ENCODE measurements at places on chromosomes 12 and 14.
A peak's percentile ranks its signal among the peaks of the same experiment; 100 is the strongest.

DNA sequence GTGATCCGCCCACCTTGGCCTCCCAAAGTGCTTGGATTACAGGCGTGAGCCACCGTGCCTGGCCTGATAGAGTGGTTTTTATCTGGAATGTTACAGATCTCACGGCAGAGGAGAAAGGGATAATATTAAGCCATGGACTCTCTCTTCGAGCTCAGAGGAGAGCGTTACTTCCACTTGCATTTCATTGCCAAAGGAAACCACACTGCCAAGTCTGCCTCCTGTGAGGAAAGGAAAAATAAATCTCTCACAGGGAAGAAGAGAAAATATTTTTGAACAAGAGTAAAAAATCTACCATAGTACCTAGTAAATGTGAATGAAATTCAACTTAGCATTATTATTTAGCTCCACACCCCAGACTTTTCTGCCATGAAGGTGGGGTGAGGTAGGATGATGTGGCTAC, 319.2 kb upstream of the PRICKLE1 start:
- no peak for DNase-seq

GRCh38 chr12:32881107-32881506, 15.5 kb downstream of the PKP2 start:
- DNase-seq, result no peak

- no peak for DNase-seq
Measured at GRCh38 chr12:16119618-16120415, 157.7 kb downstream of the SLC15A5 start.

DNA sequence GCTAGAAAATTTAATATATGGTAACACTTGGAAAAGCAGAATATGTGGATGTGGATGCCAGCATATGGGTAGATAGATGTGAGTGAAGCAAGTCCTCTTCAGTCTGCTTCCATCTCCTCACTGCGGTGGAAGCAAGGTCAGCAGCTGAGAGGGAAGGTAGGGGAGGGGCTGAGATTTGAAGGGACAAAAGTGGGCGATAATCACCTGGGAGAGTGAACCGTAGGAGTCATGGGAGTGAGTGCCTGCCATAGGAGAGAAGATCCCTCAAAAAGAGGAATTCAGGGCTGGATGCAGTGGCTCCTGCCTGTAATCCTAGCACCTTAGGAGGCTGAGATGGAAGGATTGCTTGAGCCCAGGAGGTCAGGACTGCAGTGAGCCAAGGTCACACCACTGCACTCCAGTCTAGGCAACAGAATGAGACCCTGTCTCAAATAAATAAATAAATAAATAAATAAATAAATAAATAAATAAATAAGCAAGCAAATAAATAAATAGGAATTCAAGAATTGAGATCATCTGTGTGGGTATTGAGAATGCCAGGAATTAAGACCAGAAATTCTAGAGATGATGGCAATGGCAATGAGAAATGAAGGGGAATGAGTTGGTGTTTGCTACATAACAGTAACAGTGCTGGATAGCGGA, 123.4 kb downstream of the BICD1 start:
- no peak for DNase-seq

DNA sequence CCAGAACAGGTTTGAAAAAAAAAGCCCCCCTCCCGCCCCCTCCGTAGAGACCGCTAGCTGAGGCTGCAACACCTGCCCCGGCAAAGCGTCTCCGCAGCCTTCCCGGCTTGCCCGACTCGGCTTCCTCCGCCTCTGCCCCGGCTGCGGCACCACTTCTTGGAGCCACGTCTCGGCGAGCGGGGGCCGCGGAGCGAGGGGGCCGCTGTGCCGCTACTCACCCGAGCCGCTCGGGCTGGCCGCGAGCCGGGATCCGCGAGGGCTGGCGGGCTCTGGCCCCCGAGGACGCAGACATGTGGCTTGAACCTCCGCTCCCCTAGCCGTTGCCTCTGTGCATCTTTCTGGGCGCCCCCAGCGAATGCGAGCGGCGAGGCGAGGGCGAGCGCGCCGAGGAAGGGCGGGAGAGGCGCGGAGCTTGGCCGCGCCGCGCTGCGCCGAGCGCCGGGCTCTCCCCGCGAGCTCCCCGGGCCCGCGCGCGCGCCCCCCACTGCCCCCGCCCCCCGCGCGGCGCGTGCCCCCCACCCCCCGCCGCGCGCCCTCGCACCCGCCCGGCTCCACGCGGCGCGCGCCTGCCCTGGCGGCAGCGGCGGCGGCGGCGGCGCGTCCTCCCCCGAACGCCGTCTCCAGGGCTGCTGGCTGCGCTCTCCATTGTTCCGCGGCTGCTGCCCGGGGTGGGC, 249.5 kb downstream of the APAF1 start:
- no peak for DNase-seq

GRCh38 chr14:42110167-42110566, 503.5 kb downstream of the LRFN5 start:
- no peak for DNase-seq

- peak; percentile 50 for DNase-seq
Measured at GRCh38 chr12:96233168-96233567, 39.0 kb downstream of the ELK3 start.

GRCh38 chr14:93431036-93431670, 414 bp downstream of the UNC79 start:
- DNase-seq, result no peak

DNA sequence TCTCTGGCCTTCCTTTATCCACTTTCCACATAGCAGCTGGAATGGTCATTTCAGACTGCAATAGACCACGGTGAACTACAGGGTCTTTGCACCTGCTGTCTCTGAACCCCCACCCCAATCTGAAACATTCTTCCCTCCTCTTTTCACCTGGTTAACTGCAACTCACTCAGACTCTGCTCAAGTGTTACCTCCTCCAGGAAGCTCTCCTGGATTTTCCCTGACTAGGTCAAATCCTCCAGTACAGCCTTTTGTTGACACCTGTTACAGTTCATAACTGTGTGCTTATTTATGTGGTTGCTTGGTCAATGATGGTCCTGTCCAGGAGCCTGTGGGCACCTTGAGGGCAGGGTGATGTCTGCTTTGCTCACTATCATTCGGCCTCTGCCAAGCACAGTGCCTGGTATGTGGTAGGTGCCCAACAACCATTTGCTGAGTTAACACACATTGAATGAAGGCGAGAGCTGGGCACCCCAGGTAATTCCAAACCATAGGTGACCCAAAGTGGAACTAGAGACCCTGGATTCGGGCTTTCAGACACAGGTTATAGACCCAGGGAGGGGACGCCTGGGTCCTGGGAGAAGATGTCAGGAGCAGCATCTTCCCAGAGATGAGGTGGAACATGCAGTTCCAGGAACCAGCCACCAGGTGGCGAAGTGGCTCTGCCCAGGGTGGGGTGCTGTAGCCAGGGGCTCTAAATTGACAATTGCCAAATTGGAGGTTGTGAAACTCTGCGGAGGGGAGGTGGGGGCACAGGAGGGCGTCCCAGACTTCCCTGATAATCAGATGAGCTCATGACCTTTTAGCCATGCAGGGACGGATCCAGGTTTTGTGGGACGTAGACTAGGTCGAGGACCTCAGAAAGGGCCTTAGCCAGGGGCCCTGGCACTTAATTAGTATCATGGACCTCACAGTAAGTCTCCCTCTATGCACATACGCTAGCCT, 28.1 kb downstream of the TRPV4 start:
- DNase-seq, result peak; percentile 78

DNA sequence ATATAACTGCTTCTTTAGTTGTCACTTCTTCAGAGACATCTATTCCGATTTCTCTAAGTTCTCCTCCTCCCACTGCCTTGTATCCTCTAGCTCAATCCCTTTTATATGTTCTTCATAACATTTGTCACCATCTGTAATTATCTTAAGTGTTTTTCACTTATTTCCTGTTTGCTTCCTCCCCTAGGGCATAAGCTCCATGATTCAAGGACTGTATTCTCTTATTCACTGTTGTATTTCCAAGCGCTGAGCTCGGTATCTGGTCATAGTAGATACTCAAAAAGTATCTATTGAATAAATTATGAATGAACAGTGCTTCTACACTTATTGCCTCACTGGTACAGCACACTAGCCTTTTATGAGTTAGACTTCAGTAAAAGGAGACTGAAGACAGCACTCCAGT, 109.0 kb upstream of the TMPO start:
- DNase-seq, result no peak

- no peak for DNase-seq
Measured at GRCh38 chr14:102020058-102020971, 55.9 kb downstream of the DYNC1H1 start.

DNA sequence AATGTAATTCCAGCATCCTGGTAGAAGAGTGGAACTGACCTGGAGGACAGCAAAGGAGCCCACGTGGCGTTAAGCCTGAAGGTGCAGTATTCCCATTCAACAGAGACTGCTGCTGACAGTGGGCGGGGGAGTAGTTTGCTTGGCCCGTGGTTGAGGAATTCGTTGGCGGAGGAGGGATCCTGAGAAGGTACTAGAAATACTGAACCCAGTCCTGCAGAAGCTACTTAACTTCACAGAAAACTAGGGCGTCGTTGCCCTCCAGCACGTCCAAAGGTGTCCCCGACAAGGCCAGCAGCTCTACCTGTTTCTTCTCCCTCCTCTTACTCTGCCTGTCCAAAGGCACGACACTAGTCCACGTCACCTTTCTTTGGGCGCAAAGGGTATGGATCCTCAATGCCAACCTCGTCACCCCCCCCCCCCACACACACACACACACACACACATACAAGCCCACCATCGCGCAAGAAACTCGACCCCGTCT, 303 bp downstream of the PUS7L start:
- no peak for DNase-seq

- no peak for DNase-seq
Measured at GRCh38 chr12:31386364-31386777, 60.4 kb upstream of the SINHCAF start.

- no peak for DNase-seq
Measured at GRCh38 chr14:65237023-65237814, 134.9 kb upstream of the MAX start.

GRCh38 chr14:30317729-30318128, 241.2 kb upstream of the G2E3 start:
- no peak for DNase-seq

DNA sequence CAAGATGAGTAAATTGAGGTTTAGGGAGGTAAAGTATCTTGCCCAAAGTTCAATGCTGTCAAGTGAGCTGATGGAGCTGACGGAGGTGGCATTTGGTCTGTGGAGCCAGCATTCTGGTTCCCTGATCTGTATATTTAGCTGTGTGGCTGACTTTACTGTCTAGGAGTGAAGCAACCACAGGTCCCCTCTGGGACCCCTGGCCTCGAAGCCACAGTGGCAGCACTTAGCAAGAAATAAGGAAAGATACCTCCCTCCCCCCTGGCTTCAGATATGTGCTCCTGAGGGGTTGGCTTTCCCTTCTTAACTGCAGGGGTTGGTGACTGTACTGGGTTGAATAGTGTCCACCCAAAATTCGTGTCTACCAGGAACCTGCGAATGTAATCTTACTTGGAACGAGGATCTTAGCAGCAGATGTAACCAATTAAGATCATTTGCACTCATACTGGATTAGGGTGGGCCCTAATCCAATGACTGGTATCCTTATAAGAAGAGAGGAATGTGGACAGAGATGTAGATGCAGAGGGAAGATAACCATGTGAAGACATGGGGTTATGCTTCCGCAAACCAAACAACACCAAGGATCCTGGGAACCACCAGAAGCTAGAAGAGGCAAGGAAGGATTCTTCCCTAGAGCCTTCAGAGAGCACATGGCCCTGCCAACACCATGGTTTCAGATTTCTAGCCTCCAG, 2.0 kb upstream of the ACVR1B start:
- no peak for DNase-seq

- no peak for DNase-seq
Measured at GRCh38 chr12:2498964-2499500, 295.7 kb upstream of the FKBP4 start.

DNA sequence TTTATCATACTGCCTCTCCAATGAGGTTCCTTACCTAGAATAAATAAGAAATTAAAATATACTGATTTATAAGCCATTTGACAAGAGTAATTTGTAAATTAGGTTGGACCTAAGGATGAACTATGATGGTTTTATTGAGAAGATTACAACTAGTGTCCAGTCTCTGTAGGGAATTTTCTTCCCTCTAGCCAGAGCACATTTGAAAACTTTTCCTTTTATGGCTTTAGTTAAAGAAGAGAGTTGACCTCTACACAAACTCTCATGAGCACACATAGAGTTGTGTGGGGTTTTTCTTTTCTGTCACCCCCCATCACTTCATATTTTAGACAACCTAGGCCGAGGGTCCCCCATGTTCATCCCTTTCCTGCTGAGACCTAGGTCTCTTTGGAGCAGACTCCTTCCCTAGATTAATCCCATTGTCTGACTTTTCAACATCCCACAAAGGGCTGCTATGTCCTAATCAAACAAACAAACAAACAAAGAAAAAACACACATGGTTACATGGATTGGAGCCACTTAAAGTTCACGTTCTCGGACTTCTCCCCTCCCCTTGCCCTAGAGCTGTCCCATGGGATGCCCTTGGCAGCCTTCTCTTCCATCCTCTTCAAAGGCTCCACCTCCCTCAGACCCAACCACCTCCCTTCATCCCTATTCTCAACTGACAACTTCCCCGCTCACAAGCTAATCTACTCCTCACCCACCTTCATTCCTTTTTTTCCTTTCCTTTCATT, 40.7 kb downstream of the GPR135 start:
- no peak for DNase-seq

DNA sequence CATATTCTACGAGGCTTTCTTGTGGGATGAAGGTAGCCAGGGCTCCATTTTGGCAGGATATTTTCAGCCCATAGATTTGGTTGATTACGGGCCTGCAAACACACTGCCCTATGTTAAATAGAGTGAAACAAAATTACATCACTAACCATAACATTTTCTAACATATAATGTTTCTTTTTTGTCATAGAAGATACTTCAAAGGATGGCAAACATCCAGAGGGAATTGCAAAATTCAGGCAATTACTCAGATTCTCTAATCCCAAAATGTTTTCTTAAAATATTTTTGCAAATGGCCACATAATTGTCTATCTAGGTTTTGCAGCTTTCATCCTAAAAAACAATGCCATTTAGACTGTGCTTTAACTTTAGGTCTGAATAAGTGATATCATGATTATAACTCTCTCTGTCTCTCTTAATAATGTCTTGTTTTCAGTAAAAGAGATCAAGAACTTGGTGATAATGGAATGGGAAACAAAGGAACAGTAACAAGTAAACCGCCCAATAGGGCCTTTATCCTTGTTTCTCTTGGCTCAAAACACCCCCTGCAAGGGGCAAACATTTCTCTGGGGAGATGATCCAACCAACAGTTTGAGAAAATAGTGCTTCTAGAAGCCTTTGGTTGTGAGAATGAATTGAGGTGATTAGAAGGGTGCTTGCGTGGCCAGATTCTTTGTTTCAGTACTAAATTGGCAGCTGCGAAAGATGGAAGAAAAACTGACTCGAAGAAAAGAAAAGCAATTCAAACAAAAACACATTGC, 54.4 kb upstream of the BTG1 start:
- DNase-seq, result no peak

Data from right forelimb (tissue), 1 donor.